ENCODE measurements at places on chromosomes 2 and 18. TPM values are rescaled to one million over a fixed set of nuclear protein-coding genes. Genes with fewer than 3 reads are reported as not detected.
A peak's percentile ranks its signal among the peaks of the same experiment; 100 is the strongest.

Gene RBKS
- 2.5 TPM for total RNA-seq

Gene TNS1
- 0.13 TPM for total RNA-seq

Gene ALMS1
- 20.1 TPM for total RNA-seq

GRCh38 chr2:56682397-56682760, 498.6 kb downstream of the CCDC85A start:
- no peak for DNase-seq
- H3K4me3 ChIP-seq, result no peak overlapping the region
- no peaks in the 10 kb centered on the region for H3K4me1 ChIP-seq
- no peaks in the 10 kb centered on the region for H3K27me3 ChIP-seq
- no peak overlapping the region for H3K27ac ChIP-seq
- H3K36me3 ChIP-seq, result no peaks in the 10 kb centered on the region

DNA sequence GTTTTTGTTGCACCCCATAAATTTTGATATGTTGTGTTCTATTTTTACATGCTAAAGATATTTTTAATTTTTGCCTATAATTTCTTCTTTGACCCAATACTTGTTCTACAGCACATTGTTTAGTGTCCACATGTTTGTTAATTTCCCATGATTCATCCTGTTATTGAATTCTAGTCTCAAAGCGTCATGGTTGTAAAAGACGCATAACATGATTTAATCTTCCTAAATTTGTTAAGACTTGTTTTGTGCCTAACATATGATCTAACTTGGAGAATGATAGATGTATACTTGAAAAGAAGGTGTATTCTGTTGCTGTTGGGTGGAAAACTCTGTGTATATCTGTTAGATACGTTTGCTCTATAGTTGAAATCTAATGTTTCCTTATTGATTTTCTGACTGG, 27.1 kb upstream of the SULT1C3 start:
- H3K36me3 ChIP-seq, result no peaks in the 10 kb centered on the region
- DNase-seq, result no peak
- H3K4me3 ChIP-seq, result no peak overlapping the region
- no peak overlapping the region for H3K27ac ChIP-seq
- H3K4me1 ChIP-seq, result no peaks in the 10 kb centered on the region
- H3K27me3 ChIP-seq, result peaks cover 2% of the 10 kb centered on the region

GRCh38 chr2:30984148-30984547, 154.1 kb downstream of the GALNT14 start:
- H3K27me3 ChIP-seq, result no peaks in the 10 kb centered on the region
- H3K27ac ChIP-seq, result no peak overlapping the region
- no peak for DNase-seq
- no peak overlapping the region for H3K4me3 ChIP-seq
- H3K4me1 ChIP-seq, result no peaks in the 10 kb centered on the region

GRCh38 chr2:217707131-217707611, 295.6 kb downstream of the TNS1 start:
- no peak for DNase-seq
- H3K4me3 ChIP-seq, result no peak overlapping the region
- no peaks in the 10 kb centered on the region for H3K4me1 ChIP-seq
- H3K27me3 ChIP-seq, result peaks cover 16% of the 10 kb centered on the region

- H3K36me3 ChIP-seq, result no peaks in the 10 kb centered on the region
- H3K4me1 ChIP-seq, result no peaks in the 10 kb centered on the region
- H3K27me3 ChIP-seq, result no peaks in the 10 kb centered on the region
- H3K27ac ChIP-seq, result no peak overlapping the region
- DNase-seq, result no peak
These were observed 357.6 kb upstream of the SETBP1 start for GRCh38 chr18:44323125-44323524.

DNA sequence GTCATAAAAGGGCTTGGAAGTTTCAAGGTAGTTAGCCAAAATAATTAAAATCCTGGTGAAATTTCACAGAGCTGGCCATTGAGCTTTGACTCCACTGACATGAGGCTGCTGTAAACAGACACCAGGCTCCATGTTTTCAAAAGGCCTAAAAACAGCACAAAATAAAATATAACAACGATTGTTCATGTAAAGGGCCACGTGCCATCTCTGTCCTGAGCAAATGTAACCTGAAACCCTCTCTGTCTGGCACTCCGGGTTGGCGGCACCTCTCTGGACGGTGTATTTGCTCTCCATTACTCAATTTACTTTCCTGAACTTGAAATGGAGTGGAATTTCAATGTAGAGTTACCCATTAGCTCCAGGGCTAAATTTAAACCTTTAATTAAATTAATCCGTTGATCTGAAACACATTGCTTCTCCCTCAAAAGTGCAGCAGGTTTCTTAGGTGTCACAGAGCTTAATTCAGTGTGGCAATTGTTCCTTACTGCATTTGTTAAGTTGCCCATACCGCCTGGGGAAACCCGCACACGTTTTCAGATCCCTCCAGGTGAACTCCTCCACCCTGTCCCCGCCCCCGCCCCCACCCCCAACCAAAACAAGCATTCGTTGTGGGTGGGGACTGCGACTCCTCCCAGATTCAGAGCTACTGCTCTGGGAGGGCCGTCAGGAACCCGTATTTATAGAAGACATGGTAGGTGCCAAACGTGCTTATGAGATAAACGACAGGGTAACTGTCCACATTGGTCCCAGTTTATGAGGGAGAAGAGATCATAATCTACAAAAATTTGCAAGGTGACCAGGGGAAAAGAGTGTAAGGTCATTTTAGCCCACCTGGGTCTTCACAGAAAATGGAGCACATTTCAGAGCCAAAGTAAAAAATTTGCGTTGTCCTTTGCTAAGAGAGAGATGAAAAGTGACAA, 1.2 kb upstream of the CABLES1 start:
- H3K27me3 ChIP-seq, result peaks cover 29% of the 10 kb centered on the region
- peak; percentile 56 for DNase-seq
- peak overlapping the region; percentile 89 for H3K4me3 ChIP-seq

GRCh38 chr2:111191877-111192276, 71.2 kb downstream of the BCL2L11 start:
- peaks cover 26% of the 10 kb centered on the region for H3K4me1 ChIP-seq
- no peak for DNase-seq
- H3K4me3 ChIP-seq, result no peak overlapping the region
- no peaks in the 10 kb centered on the region for H3K36me3 ChIP-seq

- DNase-seq, result no peak
- no peak overlapping the region for H3K4me3 ChIP-seq
- H3K27ac ChIP-seq, result no peak overlapping the region
- no peaks in the 10 kb centered on the region for H3K36me3 ChIP-seq
- peaks cover 9% of the 10 kb centered on the region for H3K27me3 ChIP-seq
- H3K4me1 ChIP-seq, result peaks cover 8% of the 10 kb centered on the region
These were observed 4.8 kb downstream of the GPC1 start for GRCh38 chr2:240440251-240440650.

DNA sequence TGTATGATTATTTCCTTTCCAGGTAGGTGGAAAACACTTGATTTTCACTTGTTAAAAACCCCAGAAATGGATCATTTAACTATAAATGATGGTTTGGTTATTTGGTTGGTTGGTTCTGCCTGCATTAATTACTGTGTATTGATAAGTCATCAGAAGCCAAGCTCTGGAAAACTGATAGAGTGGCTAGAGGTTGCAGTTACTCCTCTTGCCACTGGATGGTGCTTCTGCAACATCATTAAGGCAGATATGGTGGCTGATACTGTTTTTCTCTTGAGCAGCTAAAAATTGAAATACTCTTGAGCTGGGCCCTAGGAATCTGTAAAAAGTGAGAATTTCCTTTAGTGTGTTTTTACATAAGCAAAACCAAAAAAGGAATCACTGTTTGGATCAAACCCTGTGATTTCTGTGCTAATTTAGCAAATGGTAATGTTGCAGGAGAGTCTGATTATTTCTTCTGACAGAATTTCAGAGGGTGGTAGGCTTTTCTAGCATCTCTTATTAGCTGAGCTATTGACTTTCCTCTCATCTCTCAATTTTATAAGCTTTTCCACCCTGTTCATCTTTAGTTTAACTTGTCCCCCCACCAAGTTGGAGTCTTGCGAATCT, 54.3 kb downstream of the RAB10 start:
- no peak overlapping the region for H3K4me3 ChIP-seq
- no peak overlapping the region for H3K27ac ChIP-seq
- H3K36me3 ChIP-seq, result peaks cover 16% of the 10 kb centered on the region
- H3K27me3 ChIP-seq, result no peaks in the 10 kb centered on the region

- no peaks in the 10 kb centered on the region for H3K4me1 ChIP-seq
- H3K27me3 ChIP-seq, result peaks cover 43% of the 10 kb centered on the region
- no peak overlapping the region for H3K4me3 ChIP-seq
- H3K36me3 ChIP-seq, result no peaks in the 10 kb centered on the region
These were observed 507.1 kb upstream of the ID2 start for GRCh38 chr2:8174641-8175257.

- no peak overlapping the region for H3K27ac ChIP-seq
- H3K4me1 ChIP-seq, result no peaks in the 10 kb centered on the region
- H3K36me3 ChIP-seq, result no peaks in the 10 kb centered on the region
- peaks cover 6% of the 10 kb centered on the region for H3K27me3 ChIP-seq
These were observed 139.9 kb upstream of the DOCK10 start for GRCh38 chr2:225182126-225182525.

GRCh38 chr2:40410695-40411094, 41.2 kb downstream of the SLC8A1 start:
- H3K27me3 ChIP-seq, result no peaks in the 10 kb centered on the region
- H3K4me3 ChIP-seq, result no peak overlapping the region
- H3K36me3 ChIP-seq, result no peaks in the 10 kb centered on the region
- H3K27ac ChIP-seq, result no peak overlapping the region

DNA sequence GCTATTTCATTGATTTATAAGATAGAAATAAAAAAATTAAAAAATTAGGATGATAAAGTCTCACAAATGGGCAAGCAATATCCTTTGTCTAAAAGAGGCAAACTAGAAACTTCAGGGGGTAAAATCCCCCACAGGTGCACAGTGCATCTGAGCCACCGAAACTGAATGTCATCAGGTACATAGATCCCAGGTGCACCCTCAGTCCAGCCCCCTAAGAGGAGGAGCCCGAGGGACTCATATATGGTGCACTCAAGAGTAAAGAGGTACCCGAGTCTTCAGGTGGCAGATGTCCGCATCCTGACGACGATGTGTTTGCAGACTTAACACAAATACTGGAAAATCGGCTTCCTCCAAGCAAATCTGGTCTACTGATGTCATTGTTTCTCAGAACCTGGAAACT, 11.3 kb downstream of the QPCT start:
- H3K27ac ChIP-seq, result no peak overlapping the region
- DNase-seq, result no peak
- no peak overlapping the region for H3K4me3 ChIP-seq
- H3K27me3 ChIP-seq, result peaks cover 9% of the 10 kb centered on the region
- H3K4me1 ChIP-seq, result peaks cover 6% of the 10 kb centered on the region
